Hematopoietic multipotent progenitor cell (in vitro differentiated cells): ENCODE measurements at places on chromosomes 11 and 22. TPM values are rescaled to one million over a fixed set of nuclear protein-coding genes. Genes with fewer than 3 reads are reported as not detected.

GRCh38 chr11:130469181-130469580, 20.7 kb downstream of the ADAMTS15 start:
- DNase-seq, result no peak

Gene LAYN
- 0.27 TPM for total RNA-seq

Gene BARX2
- not detected for total RNA-seq

Gene RASGRP2
- 204 TPM for total RNA-seq

- DNase-seq, result no peak
These were observed 176.4 kb downstream of the KIRREL3 start for GRCh38 chr11:126824035-126824607.

GRCh38 chr11:96256215-96257011, 86.6 kb downstream of the MAML2 start:
- peak; percentile 29 for DNase-seq
